ENCODE measurements at places on chromosomes 3 and 15. TPM values are rescaled to one million over a fixed set of nuclear protein-coding genes. Genes with fewer than 3 reads are reported as not detected.

The SST gene
- total RNA-seq, result not detected

DNA sequence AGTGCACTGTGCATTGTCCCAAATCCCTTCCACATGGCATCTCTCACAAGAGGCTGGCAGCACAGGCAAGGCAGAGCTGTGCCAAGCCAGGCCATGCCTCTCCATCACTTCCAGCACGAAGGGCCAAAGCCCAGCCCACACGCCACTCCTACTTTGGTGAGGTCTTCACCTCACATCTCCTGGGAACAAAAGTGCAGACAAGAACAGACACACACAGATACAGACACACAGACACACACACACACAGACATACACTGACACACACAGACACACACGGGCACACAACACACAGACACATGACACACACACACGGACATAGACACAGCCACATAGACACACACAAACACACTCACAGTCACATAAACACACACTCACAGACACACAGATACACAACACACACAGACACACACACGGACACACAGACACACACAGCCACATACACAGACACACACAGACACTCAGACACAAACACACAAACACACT, 233.3 kb downstream of the UACA start:
- no peak overlapping the region for H3K27ac ChIP-seq
- H3K27me3 ChIP-seq, result no peaks in the 10 kb centered on the region
- DNase-seq, result no peak
- H3K36me3 ChIP-seq, result no peaks in the 10 kb centered on the region
- no peaks in the 10 kb centered on the region for H3K4me1 ChIP-seq
- H3K4me3 ChIP-seq, result no peak overlapping the region

DNA sequence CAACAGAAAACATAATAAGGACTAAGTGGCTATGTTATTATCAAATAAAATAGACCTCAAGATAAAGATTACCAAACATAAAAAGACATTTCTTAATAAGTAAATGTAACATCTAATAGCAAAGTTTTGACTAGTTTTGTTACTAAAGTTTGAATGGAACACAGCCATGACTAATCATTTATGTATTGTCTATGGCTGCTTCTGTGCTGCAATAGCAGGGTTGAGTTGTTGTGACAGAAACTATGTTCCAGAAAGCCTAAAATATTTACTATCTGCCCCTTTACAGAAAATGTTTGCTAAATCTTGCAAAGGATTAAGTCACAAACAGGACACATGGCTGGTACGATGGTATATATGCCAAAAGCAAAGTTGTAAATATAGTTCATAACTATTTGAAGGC, 37.9 kb upstream of the MYH15 start:
- no peak for DNase-seq
- H3K4me1 ChIP-seq, result no peaks in the 10 kb centered on the region
- H3K27me3 ChIP-seq, result no peaks in the 10 kb centered on the region
- no peaks in the 10 kb centered on the region for H3K36me3 ChIP-seq
- H3K4me3 ChIP-seq, result no peak overlapping the region
- H3K27ac ChIP-seq, result no peak overlapping the region

DNA sequence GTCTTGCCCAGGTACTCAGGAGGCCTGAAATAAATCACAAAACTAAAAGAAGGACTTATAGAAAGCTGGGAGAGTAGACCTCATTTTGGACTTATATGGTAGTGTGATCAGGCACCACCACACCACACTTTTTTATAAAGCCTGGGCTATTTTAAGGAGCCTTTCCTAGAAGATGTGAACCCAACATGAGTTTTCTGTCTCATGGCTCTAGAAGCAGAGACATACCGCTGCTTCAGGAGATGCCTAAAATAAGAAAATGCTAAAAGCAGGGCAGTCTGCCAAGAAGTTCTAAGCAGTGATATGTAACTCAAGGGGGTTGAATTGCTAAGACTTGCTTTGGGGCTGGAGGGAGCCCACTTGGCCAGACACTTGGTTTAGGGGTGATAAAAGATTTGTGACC, 49.6 kb downstream of the SUMF1 start:
- peaks cover 57% of the 10 kb centered on the region for H3K36me3 ChIP-seq
- no peak overlapping the region for H3K4me3 ChIP-seq
- DNase-seq, result no peak
- H3K4me1 ChIP-seq, result no peaks in the 10 kb centered on the region

DNA sequence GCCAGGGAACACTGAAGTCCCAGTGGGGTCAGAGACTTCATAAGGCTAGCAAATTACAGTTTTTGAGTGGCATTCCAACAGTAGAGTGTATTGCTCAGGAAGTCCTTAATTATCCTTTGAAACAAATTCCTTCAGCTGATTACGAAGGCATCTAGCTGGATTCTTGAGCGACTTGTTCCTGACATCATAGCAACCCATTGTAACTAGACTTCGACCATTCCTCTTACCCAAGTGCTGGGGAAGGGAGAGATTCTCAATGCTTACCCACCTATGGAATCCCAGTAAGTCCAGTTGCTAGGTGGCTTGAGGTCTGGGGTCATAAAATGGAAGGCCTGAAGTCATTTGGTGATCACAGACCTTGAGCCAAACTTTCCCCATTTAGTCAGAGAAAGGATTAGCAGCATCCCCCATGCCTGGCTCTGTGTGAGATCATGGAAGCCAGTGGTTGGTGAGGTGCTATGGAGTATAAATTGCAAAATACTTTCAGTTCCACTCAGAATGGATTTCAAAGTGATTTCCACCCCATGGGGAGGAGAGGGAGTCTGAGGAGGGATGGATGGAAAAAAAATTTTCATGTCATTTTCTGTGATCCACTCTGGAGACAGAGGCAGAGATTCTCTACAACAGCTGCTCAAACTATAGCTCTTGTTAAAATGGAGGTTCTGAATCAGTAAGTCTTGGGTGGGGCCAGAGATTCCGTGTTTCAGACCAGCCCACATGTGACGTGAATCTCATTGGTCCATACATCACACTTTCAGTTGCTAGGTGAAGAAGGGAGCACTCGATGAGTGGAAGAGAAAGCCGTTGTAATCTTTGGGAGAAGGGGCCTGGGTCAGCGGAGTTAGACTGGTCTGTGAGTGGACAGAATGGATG, 45.7 kb downstream of the CD86 start:
- peak; percentile 57 for DNase-seq
- H3K4me1 ChIP-seq, result no peaks in the 10 kb centered on the region
- no peaks in the 10 kb centered on the region for H3K36me3 ChIP-seq
- H3K27ac ChIP-seq, result no peak overlapping the region
- H3K4me3 ChIP-seq, result no peak overlapping the region
- no peaks in the 10 kb centered on the region for H3K27me3 ChIP-seq
